ENCODE measurements at places on chromosomes 7 and 10.

DNA sequence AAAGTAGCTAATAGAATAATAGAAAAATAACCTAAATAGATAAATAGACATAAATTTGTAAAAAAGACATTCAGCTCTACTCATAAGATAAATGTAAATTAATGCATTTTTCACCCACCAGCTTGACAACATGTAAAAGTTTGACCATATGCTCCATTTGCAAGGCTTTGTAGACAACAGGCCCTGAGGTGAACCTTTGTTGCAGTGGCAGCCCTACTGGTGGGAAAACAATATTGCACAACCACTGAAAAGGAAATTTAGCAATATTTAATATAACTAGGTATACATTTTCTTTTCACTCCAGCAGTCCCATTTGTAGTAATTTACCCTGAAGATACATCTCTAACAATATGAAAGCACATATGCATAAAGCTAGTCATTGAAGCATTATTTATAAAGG is 39.0 kb upstream of the ADRA2A start:
- DNase-seq, result no peak

- no peak for DNase-seq
These were observed 283.6 kb downstream of the SUGCT start for GRCh38 chr7:40418448-40418847.

GRCh38 chr10:67175354-67175753 is 249.5 kb downstream of the LRRTM3 start:
- no peak for DNase-seq

DNA sequence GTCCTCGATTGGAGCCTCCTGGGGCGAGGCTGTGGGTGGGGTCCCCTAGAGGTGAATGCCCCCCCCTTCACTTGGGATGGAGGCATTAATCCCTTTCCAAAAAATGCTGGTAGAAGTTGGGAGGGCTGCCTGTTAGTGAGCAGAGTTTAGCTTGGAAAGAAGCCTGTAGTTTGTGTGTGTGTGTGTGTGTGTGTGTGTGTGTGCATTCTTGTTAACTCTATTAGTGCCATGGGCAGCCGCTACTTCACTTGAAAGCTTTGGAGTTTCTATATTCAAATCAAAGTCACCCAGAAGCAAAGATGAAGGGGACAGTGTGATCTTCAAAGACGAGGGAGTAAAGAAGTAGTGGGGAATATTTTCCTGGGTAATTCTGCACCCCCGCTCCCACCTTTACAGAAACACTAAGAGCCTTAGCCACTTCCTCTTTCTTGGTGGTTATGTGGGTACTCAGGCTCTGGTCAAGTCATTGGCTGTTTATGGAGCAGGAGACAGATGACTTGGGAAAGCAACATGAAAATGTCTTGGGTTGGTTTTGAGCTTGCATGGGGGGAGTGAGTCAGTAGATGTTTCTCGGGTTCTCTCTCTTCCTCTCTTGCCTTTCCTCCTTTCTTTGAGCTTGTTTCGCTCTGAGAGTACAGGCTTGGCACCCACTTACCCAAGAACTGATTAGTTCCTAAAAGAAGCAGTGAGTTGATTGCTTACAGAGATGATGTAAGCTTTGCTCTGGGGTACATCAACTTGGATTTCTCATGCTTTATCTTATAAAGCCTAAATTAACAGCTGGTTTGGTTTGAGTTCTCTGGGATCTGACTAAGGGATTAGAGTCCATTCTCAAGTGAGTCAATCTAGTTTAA is 35.9 kb downstream of the TCF7L2 start:
- DNase-seq, result peak; percentile 63

- no peak for DNase-seq
These were observed 104.2 kb downstream of the DNAJB6 start for GRCh38 chr7:157441023-157441399.

- DNase-seq, result no peak
These were observed 64.3 kb downstream of the RGS10 start for GRCh38 chr10:119478111-119478802.

DNA sequence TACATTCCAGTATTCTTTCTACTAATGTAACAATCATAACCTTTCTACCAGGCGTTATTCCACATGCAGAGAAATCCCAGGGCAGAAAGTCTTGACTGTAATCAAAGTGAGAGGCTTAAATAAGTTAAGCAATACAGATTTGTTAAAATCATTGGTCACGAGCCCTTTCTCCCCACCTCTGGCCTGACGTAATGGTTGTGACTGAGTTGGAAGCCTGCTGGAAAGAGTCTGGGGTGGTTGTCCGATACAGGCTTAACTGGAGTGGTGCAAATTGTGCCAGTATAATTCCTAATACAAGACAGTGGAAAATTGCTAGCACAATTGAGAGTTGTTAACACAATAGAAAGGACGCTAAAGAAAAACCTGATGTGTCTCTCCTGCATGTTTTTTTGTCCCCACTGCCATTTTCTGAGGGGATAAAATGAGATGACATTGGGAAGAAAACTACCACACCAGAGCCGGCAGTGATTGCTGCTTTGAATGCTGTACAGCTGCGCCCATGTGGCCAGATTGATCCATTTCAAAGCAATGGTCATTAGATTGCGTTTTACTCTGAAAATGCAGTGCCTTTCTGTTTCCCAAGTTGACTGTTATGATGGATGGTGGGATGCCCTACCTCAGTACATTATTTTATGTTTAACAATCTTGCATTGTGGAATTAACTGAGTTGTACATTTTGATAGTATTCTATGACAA is 190.8 kb downstream of the POU6F2 start:
- no peak for DNase-seq
